ENCODE measurements at places on chromosomes 7 and 10.

GRCh38 chr7:20268824-20269223, 51.6 kb upstream of the MACC1 start:
- no peak for DNase-seq

- no peak for DNase-seq
Measured at GRCh38 chr7:141549582-141549981, 1.6 kb upstream of the AGK start.

DNA sequence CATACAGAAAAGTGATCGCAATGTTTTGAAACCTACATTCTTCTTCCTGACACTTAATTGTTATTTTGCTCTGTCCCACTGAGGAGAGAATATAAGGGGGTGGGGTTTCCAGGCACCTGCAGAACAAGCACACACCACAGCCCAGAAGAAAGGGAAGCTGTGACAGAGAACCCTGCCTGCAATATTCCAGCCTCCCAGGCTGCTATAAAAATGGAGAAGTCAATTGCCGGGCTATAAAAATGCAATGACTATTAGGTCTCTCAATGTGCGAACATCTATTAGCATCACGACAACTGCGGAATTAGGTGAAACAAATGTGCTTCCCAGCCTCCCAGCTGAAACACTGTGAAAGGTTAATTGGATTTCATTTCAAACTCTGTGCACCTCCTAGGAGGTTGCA, 145.3 kb upstream of the FRMD4A start:
- DNase-seq: no peak

- no peak for DNase-seq
Measured at GRCh38 chr10:69327463-69328379, 49.4 kb downstream of the HK1 start.

DNA sequence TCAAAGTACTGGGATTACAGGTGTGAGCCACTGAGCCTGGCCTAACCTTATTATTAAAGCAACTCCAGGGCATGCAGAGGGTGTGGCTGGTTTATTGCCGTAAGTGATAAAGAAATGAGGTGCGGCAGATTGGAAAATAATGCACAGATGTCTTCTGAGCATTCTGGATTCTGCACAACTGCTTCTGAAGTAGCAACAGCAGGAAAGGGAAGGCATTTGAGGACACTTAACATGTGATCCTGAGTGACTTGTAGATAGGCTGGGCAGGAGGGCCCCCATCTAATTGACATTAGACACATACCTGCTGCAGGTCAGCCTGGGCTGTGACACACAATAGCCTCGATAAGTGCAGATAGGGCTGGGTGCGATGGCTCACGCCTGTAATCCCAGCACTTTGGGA, 5.6 kb downstream of the RHBDD2 start:
- no peak for DNase-seq

Data from NCI-H1930 (cell line).